ENCODE measurements at places on chromosomes 5 and 9. TPM values are rescaled to one million over a fixed set of nuclear protein-coding genes. Genes with fewer than 3 reads are reported as not detected.

The ANKRD31 gene
- total RNA-seq = 0.23 TPM

GRCh38 chr5:73459366-73459765 lies 10.8 kb upstream of the FOXD1 start:
- DNase-seq = no peak

DNA sequence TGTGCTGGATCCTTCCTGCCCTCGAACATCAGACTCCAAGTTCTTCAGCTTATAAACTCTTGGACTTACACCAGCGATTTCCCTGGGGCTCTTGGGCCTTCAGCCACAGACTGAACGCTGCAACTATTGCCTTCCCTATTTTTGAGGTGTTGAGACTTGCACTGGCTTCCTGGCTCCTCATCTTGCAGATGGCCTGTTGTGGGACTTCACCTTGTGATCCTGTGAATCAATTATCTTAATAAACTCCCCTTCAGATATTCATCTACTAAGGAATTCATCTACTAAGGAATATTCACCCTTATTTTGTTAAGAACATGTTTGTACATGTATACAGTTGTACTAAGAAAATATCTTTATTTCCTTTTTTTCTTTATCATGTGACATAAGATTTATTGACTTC lies 1079.7 kb downstream of the CDH12 start:
- DNase-seq = no peak

DNA sequence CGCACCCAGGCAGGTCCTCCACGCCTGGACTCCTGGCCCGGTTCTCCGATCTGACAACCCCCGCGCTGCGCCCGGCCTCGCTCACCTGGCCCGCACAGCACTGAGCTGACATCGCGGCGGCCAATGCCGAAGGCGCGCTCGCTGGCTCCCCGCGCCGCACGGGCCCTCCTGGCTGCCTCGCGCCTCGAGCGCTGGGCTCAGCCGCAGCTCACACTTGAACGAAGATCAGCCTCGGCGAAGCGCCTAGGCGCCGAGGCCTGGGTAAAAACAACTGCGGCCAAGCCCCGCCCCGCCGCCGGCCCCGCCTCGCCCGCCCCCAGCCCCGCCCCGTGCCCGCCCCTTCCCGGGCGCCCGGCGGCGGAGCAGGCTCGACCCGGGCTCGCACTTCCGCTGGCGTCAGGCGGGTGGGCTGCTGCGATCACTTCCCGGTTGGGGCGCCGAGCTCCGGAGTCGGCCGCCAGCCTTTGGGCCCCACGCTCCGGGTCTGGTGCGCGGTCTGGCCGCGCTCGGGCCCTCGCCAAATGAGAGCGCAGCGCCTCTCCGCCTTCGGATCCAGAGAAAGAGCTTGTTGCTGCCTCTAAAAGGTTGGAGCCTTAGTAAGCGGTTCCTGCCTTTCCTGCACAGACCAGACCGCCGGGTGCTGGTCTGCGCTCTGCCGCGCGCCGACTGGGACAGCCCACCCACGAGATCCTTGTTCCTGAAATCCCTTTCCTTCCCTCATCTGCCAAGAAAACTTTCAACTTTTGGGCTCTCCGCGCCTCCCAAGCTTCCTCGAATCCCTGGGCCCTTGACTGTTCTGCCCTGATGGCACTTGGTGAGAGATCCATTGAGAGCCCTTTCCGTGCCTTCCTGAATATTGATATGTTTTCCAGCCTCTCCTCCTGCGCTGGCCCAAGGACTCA lies at the start of gene SERINC5:
SERINC5 (minus strand) TSS at position 238 of the 902 bp plus-strand sequence; CDS start at position 112, 126 bp downstream.
- DNase-seq = peak; percentile 88

The SH2D3C gene
- total RNA-seq = 75.6 TPM

The MARVELD2 gene
- 0.18 TPM for total RNA-seq

The MAPK9 gene
- total RNA-seq = 42.6 TPM

GRCh38 chr9:106065579-106066214 lies 371.4 kb downstream of the TMEM38B start:
- DNase-seq = no peak

DNA sequence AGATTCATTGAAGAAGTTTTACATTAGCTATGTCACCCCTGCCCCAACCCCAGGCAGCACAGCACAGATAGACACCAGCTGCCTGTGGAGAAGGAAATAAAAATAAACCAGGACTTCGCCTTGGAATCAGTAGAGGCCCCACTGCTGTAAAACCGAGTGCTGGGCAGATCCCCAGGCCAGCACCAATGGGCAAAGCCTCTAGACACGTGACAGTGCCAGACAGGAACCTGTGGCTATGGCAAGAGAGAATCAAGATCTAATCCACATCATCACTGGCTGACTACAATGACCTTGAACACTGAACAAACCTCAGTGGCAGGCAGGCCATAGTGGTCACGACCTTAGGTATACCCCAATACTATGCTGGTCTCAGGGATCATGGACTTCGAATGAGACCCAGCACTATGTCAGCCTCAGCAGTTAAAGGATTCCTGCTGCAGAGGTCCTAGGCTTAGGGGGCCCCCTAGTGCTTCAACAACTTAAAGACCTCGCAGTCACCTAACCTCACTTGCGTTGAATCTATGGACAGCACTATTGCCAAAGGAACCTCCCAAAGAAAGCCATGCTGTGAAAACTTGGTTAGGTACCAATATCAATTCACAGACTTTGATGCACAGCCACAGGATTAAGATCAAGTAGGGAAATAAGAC lies 2118.6 kb upstream of the C9orf72 start:
- DNase-seq = no peak

The SYK gene
- 0.13 TPM for total RNA-seq

DNA sequence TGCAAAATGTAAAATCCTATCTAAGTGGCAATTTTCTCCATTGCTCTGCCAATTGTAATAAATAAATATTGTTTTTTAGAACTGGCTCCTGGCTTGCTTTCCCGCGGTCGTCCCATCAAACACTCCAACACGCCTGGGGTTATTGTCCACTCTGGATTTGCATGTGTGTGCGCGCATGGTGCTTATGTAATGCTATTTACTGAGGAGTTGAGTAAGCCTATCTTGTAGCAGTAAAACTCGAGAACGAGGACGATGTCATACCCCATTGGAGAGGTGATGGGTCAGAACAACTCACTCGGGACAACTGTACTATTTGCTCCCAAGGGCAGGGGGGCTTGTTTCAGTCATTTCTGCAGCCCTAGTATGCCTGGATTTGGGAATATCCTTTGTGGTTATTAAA lies 220.9 kb downstream of the PAX5 start:
- no peak for DNase-seq

- DNase-seq = no peak
Observed at GRCh38 chr5:17799521-17799920, 165.3 kb downstream of the TAF11L14 start.

DNA sequence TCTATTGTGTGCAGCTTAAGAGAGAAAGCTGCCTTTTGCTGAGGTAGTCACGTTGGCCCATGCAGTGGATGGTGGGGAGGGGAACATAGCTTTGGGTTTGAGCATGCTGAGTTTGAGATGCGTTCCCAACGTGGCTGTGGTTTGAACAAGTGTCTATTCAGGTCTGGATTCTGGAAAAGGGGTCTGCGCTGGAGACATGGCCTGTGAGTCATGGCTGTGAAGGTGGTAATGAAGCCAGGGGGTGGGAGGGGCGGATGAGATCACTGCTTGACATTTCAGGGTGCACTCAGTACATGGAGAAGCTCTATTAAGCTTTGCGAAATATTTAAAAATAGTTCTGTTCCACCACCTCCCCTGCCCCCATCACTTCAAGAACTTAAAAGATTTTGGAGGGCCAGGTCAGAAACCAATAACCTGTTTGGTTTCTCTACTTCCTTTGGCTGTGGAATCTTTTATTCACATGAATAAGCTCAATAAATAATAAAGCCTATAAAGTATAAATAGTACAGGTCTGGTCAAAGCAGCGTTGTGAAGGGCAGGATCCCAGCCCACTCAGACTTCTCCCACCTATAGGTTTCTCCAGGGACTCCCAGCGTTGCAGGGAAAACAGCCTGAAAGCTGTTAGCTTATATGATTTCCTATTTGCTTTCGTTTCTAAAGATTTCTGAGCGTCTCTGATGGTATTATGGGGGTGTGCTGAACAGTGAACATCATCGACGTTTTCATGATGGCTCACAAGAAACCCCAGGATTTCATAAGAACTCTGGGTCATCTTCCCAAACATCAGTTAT lies 189.9 kb downstream of the NSG2 start:
- no peak for DNase-seq

GRCh38 chr5:179817890-179818745 lies 2.6 kb upstream of the SQSTM1 start:
- DNase-seq = no peak

The PGM5 gene
- total RNA-seq = not detected

The JAKMIP2 gene
- 8.9 TPM for total RNA-seq

- no peak for DNase-seq
Observed at GRCh38 chr5:4772591-4772990, 367.5 kb upstream of the ADAMTS16 start.

DNA sequence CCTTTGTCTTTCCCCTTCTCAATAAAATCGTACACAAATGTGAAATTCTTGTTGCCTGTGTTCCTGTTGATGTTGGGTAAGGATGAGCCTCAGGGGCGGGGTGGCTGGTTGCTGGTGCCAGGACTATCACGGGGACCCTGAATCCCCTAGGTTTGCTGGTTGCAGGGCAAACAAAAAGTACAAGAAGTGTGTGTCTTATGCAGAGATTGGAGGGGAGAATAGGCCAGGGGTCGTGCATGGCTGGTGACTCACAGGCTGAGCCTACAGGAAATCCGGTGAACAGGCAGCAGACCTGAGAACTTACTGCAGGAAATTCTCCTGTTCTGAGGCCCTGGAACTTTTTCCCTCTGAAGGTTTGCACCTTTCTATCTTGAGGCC lies 5.5 kb downstream of the ANXA2R start:
- DNase-seq = peak; percentile 35

DNA sequence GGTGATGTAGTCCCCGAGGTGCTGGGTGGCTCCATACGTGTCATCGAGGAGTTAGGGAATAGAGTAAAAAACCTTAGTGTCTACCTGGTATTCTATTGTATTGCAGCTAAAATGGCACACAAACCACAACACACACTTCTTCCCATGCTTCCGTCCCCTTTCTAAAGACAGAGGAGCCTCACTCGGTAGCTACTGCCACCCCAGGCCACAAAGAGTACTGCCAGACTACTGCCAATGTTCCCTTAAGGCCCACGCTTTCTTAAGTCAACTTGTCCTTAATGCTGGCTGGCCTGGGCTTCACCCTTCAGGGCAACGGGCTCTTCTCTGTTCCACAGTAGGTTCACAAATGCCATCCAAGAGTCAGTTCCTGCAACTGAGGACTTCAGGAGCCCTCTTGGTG lies 673.0 kb downstream of the ELAVL2 start:
- no peak for DNase-seq

DNA sequence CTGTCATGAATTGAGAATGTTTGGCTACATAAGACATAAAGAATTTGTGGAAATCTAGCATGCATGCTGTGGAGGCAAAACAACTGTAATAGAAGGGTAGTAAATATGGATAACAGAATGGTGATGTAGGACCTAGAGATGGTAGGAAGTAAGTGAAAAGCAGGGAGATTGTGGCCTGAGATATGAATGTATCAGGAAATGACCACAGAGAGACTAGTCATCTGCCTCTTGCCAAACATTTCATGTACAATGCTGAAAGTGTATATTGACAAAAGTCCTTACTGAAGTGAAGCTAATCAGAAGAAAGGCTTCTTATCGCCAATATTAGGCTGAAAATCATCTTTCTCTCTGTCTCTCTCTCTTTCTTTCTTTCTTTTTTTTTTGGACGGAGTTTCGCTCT lies 873.1 kb upstream of the CTNND2 start:
- no peak for DNase-seq

The CXCL14 gene
- total RNA-seq = not detected

GRCh38 chr9:84393266-84393950 lies 52.9 kb upstream of the SLC28A3 start:
- no peak for DNase-seq

- no peak for DNase-seq
Observed at GRCh38 chr9:110030632-110031031, 177.3 kb downstream of the C9orf152 start.

The DBH gene
- total RNA-seq = not detected

GRCh38 chr5:75756981-75757380 lies 39.7 kb upstream of the POC5 start:
- no peak for DNase-seq

The TEK gene
- total RNA-seq = not detected

GRCh38 chr5:34867660-34868059 lies 28.7 kb downstream of the TTC23L start:
- no peak for DNase-seq

- DNase-seq = peak; percentile 47
Observed at GRCh38 chr5:79560771-79561524, 47.0 kb upstream of the HOMER1 start.

DNA sequence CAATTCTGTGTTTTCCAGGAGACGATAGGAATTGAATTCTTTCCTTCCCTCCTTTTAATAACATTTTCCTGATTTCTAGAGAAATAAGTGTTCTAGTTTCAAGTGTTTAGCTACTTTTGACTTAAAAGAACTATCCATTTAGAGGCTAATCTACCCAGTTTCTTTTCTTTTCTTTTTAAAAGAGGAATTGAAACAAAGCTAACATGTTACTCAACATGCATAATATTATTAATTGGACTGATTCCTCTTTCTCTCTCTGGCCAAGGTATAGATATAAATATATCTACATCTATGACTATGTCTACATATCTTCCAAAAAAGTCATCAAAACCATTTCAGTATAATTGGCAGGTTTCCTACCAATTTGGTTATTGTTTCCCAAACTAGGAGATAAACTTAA lies 309.8 kb downstream of the TRPM3 start:
- DNase-seq = no peak

- no peak for DNase-seq
Observed at GRCh38 chr9:84928419-84928818, 258.9 kb downstream of the NTRK2 start.

The SH3TC2 gene
- not detected for total RNA-seq

DNA sequence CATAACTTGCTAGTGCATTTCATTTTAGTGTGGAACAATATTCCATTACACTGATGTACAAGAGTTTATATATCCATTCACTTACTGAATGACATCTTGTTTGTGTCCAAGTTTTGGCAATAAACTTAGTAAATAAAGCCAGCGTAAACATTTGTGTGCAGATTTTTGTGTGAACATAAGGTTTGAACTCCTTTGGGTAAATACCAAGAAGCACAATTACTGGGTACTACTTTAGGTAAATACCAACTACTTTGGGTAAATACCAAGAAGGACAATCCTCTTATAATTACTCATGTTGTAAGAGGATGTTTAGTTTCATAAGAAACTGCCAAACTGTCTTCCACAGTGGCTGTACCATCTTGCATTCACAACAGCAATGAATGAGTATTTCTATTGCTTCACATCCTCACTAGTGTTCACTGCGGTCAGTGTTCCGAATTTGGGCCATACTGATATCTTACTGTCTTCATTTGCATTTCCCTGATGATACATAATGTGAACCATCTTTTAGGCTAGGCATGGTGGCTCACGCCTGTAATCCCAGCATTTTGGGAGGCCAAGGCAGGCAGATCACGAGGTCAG lies 2.3 kb upstream of the SYK start:
- DNase-seq = no peak

The CERCAM gene
- 3.9 TPM for total RNA-seq

- no peak for DNase-seq
Observed at GRCh38 chr5:155735388-155735787, 591.6 kb upstream of the SGCD start.

Data from activated CD8-positive, alpha-beta T cell treated with anti-CD3 and anti-CD28 coated beads, Interleukin-2, amount 10 ng/mL, durations not matched to agents 7 days and 5 days (primary cell).